ENCODE measurements at places on chromosomes 13 and 19.
A peak's percentile ranks its signal among the peaks of the same experiment; 100 is the strongest.

DNA sequence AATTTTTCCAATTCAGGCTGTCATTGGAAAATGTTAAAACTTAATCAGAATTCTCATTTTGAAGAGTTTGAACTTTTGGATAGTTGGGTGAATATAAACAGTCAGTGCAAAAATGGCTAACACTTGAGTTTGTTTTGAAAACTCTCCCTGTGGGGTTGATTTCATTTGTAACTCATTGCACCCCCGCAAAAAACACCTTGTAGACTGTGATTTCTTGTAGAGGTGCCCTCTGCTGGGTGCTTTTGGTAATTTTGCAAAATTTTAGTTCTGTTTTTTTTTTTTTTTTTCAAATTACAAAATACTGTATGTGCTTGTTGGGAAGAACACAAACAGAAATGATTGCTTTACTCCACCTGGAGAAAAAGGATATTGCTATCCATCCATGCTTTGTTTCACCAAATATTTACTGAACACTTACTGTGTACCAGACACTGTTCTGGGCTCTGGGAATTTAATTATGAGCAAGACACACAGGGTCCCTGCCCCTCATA, 28.2 kb upstream of the GPI start:
- no peak for DNase-seq

- peak; percentile 68 for DNase-seq
These were observed 21.8 kb upstream of the NAXD start for GRCh38 chr13:110593430-110594130.

DNA sequence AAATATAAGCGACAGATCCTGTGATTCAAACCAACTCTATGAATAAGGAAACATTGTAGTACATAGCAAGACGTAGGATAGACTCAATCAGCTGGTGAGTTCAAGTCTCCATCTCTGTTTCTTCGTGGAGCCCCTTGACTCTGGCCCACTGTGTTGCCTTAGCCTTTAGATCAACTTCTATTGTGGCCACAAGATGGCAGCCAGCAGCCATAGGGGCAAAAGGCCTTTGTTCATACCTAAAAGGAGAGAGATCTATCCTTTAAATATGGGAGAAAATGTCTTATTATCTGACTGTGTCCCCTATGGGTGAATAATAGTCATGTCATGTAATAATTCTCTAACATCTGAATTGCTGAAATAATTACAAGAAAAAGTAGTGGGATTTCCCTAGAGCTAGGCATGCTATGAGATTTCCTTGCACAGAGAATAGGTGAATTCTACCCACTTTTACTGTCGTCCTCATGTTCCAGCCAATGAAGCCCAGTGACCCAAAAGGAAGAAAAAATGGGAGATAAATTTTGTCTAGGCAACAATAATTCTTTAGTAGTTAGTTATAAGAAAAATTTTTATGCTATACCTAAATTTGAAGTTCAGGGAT, 129.4 kb downstream of the PCDH20 start:
- DNase-seq, result no peak

DNA sequence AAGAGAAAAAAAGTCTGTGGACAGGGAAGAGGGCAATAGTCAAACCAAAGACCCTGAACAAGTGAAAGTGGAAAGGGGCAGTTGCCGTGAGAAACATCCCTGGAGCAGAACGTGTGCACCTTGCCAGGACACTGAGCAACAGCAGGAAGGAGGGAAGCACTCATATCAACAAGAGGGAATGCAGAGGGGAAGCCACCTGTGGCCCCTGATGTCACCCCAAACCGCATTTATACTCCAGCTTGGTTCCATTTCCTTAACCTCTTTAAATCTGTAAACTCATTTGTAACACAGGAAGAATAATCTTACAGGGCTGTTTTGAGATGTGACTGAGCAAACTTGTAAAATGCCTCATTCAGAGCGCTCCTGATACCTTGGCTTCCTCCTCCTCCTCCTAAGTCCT, 698.8 kb downstream of the DIAPH3 start:
- DNase-seq, result no peak

Data from NCI-H774 (cell line).